ENCODE measurements at places on chromosomes 12 and 14.
A peak's percentile ranks its signal among the peaks of the same experiment; 100 is the strongest.

DNA sequence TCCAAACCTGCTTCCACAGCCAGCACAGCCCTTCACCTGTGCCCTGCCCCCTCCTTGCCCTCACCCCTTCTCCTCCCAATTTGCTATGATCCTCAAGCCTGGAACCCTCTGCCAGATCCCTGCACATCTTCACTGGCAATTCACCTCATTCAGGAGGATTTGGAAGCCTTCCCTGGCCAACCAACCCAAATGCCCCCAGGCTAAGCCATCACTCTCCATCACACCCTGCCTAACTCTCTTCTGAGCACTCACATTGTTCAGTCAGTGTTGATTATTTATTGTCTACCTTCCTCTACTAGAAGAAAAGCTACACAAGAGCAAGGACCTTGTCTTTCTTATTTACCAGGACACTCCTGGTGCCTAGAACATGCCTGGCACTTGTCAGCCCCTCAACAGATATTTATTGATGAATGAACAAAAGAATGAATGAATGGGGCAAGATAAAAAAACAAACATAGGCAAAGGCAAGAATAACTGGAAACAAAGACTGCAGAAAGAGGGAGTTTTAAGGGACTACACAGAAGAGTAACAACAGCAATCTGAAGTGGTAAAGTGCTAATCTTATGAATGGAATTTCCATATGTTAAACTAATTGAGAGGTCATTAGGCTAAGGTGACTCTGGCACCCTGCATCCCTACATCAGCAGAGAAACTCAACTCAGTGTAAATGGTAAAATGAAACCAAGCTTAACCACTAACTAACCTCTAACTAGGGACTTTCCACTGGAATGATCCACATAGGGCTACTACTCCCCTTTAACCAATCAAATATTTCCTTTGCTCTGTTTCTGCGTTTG is 33.4 kb downstream of the TMTC1 start:
- DNase-seq = no peak

DNA sequence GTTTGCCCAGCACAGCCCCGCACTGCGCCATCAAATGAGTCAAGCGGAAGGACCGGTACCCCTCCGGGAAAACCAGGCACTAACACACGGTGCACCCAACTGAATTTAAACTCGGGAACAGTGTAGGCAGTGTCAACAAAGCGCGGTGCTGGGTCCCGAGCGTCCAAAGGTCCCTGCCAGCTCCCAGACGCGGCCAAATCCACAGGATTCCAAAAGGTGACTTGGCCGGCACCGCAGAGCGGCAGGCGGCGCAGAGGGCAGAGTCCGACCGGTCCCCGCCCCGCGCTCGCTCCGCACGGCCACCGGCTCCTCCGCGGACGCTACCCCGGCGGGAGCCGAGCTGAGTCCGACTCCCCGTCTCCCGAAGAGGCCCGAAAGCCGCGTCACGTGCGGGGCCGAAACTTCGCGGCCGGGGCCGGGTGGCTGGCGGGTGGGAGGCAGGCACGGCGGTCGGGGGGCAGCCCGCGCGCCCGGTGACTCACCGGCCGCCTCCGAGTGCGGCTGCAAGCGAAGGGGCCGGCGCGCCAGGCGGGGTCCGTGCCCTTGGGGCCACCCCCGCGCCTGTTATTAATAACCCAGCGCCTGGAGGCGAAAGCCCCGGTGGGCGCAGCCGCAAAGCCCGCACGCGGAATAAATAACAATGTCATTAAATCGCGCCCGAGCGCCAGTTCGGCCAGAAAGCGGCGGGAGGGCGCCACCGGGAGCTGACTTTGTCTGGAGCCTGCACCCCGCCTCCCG is 863 bp downstream of the DENND5B start:
- peak; percentile 42 for DNase-seq

- DNase-seq = no peak
Measured at GRCh38 chr12:45329238-45329637, 113.3 kb downstream of the ANO6 start.

DNA sequence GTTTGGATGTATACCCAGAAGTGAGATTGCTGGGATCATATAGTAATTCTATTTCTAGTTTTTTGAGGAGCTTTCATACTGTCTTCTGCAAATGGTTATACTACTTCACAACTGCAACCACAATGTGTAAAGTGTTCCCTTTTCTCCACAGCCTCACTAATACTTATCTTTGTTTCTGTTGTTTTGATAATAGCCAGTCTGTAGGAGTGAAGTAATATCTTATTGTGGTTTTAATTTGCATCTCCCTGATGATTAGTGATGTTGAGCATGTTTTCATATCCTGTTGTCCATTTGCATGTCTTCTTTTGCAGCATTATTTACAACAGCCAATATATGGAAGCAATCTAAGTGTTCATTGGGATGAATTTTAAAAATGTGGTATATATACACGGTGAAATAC is 29.9 kb downstream of the GABARAPL1 start:
- DNase-seq = no peak

DNA sequence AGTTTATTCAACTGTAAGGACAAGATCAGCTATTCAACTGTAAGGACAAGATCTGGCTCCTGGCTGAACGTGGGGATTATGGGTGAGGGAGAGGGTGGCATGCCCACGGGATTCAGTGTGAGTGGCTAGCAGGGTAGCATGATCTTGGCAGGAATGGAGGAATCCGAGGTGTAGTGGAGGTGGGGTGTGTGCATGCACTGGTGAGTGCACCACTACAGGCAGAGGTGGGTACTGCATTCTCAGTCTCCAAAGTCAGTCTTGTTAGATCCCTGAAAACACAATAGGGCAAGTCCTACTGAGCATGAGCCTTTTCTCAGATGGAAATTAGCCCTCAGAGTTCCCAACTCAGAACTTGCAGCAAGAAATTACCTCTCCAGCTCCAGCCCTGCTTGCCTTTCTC is 32.2 kb upstream of the DCD start:
- DNase-seq = no peak

- DNase-seq = no peak
Measured at GRCh38 chr12:69936214-69936731, 111.2 kb downstream of the MYRFL start.

DNA sequence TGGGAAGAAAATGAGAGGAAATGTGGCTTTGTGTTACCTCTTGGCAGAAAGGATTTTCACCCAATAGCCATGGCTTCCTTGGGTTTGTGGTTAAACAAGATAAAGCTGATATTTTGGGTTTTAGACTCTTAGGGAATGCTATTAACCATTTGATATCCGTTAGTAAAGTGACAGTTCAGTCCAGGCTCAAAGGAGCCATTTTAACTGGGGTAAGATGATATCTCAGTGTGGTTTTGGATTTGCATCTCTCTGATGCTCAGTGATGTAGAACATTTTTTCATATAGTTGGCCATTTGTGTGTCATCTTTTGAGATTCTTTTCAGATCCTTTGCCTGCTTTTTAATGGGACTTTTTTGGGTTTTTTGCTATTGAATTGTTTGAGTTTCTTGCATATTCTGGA is 30.1 kb downstream of the IFT43 start:
- no peak for DNase-seq

DNA sequence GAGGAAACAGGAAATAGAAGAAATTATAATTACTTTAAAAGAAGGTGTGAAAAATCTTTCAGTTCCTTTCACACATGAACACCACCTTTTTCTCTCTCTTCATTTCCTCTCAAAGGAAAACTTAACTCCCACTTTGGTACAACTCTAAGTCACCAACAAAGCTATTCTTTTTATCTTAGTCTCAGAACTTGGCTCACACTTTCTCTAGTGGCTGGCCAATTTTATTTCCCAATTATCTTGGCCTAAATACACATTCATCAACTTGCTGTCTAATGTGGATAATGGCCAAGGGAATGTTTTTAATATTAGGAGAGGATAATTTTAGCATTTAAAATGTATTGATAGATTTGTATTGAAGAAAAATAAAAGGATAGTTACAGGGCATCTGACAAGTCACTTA is 64.5 kb upstream of the NAV3 start:
- DNase-seq = no peak

GRCh38 chr14:104145826-104146601 is 7.6 kb downstream of the KIF26A start:
- DNase-seq = no peak

- DNase-seq = peak; percentile 48
Measured at GRCh38 chr14:88791629-88792472, 902 bp downstream of the EML5 start.

- no peak for DNase-seq
Measured at GRCh38 chr12:120905856-120906384, 1.8 kb upstream of the SPPL3 start.
